ENCODE measurements at places on chromosomes 6 and 20.

GRCh38 chr20:19260412-19261090 lies 48.1 kb downstream of the SLC24A3 start:
- no peak for DNase-seq

DNA sequence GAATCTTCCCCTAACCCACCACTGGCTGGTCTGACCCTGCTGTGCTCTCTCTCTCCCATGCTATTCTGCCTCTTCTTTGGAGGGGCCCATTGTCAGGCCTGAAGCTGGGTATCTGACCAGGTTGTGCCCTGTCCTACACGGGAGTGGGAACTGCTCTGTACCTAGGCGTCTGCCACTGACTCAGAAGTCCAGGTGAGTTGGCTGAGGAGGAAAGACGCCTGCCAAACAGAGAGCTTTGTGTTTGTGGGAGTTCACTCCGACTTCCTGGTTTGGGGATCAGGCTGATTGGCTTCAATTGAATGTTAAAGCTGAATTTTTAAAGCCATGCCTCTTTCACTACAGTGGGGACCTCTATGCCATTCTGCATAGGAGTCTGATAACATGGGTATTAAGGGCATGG lies 136.0 kb downstream of the CCDC170 start:
- no peak for DNase-seq

DNA sequence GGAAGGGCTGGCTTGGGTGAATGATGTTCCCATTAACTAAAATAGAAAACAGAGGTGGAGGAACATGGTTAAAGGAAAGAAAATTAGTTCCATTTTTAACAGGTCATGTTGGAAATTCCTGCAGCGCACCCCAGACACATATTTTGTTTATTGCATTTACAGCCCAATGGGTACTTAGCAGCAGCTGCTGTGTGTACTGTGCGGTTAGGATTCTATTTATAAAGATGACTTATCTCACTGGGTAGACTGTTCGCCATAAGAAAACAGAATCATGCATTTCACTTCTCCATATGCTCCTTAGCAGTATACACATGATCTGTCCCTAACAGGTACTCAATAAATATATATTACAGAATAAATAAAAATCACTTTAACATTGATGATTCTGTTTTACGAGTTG lies 135.8 kb downstream of the SLC35F1 start:
- DNase-seq: no peak

DNA sequence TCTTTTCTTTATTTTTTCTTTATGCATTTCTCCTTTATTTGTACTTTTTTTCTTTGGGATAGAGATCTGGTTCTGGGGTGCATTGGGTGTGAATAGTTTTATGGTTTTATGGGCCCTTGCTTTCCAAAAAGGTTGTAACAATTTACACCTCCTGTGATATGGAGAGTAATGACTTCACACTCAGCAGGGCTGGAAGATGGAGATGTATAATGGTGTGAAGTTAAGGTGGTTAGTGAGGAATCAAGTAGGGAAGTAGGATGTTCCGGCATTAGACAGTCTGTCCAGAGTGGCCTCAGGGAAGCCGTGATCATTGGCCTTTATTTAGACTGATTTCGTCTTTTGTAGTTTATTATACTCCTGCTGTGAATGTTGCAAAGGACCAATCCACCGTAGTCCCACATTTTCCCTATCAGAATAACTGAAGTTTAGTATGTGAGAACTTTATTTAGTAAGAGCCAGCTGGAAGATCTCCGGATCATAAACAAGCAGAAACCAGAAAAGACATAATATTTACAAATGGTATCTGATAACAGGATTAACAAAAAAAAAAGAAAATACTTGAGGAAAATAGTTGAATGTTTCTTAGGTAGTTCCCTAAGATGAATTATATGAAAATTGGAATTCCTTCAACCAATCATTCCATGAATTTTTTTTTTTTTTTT lies 255.5 kb downstream of the TBC1D7 start:
- DNase-seq: no peak

GRCh38 chr20:32575227-32575581 lies 9.9 kb downstream of the NOL4L start:
- no peak for DNase-seq

DNA sequence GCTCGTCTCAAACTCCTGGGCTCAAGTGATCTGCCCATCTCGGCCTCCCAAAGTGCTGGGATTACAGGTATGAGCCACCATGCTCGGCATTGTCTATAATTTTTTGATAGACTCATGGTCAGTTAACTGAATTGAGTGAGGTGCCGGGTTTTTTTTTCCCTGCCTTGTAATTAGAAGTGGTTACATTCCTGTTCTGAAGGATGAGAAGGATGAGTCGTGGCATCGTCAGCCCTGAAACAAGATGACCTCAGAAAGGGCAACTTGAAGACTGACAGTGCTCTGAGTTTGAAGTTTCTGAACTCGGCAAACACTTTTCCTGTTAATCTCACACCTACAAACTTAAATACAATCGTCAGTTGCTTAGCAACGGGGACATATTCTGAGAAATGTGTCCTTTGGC lies 158.7 kb upstream of the PDE10A start:
- no peak for DNase-seq

GRCh38 chr6:160766989-160767646 lies 65.1 kb downstream of the PLG start:
- peak; percentile 47 for DNase-seq

DNA sequence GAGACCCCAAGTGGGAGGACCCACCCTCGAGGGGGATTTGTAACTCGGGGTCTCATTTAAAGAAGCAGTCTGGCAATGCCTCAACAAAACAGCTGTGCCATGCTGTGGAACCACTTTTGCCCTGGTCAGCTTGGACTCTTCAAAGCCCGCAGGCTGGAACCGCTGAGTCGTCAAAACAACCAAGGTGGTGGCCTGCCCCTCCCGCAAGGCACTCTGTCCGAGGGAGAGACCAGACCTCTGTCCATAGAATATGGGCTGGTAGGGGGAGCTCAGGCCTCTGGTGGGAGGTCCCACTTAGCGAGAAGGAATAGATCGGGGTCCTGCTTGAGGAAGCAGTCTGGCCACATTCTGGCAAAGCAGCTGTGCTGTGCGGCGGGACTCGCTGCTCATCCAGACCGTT lies 208.1 kb downstream of the BCKDHB start:
- no peak for DNase-seq

DNA sequence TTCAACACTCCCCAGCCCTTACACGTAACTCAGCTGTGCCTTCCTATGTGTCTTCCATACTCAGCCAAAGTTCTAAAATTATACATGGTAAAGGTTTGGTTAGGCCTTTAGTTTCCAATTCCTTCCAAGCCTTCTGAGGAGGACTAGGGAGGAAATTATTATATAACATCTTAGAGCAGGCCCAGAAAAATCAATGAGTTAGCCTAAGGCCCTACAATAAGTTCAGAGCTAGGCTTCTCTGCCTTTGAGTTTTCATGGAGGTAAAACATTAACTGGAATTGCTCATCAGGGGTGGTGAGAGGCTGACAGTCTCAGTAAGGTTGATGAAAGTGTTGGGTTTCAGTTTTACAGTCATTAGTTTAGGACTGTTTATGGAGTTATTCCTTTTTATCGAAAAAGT lies 286.0 kb downstream of the ADGB start:
- no peak for DNase-seq

DNA sequence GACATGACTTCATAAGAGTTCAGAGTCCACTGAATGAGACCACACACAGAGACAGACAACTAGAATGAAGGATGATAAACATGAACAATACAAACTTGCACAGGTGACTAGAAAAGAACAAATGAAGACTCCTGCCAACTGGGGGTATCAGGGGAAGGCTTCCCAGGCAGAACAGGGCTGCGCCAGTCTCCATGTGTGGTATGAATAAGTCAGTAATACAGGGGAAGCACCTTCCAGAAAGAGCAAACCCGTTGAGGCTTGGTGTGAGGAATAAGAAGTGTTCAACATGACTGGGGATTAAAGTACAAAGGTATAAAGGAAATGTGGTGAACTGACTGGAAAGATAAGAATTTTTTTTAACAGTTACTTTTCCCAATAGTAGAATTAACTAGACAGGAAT lies 3.7 kb upstream of the SLC17A2 start:
- DNase-seq: no peak

- no peak for DNase-seq
Measured at GRCh38 chr6:3414327-3415081, 42.3 kb downstream of the SLC22A23 start.

- DNase-seq: no peak
Measured at GRCh38 chr6:133404728-133405127, 163.6 kb downstream of the EYA4 start.

- DNase-seq: no peak
Measured at GRCh38 chr6:20647585-20647984, 113.3 kb downstream of the CDKAL1 start.

GRCh38 chr6:7401075-7401474 lies 11.5 kb downstream of the RIOK1 start:
- DNase-seq: no peak

DNA sequence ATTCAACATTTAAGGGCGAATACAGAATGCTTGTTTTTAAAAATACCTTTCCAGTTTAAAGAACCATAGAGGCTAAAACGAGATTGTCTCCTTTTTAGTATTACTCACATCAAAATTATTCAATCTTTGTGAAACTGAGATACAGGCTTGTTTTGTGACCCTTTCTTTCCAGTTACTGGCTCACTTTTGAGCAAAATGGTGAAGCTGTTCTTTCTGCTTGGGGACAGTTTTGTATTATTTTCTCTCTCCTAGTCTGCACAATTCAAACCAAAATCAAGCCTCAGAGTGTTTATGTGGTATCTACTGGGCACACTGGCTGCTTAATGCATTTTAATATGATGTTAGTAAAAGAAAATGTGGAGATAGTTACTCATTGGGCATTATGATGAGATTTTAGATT lies 36.5 kb downstream of the HIVEP1 start:
- no peak for DNase-seq

DNA sequence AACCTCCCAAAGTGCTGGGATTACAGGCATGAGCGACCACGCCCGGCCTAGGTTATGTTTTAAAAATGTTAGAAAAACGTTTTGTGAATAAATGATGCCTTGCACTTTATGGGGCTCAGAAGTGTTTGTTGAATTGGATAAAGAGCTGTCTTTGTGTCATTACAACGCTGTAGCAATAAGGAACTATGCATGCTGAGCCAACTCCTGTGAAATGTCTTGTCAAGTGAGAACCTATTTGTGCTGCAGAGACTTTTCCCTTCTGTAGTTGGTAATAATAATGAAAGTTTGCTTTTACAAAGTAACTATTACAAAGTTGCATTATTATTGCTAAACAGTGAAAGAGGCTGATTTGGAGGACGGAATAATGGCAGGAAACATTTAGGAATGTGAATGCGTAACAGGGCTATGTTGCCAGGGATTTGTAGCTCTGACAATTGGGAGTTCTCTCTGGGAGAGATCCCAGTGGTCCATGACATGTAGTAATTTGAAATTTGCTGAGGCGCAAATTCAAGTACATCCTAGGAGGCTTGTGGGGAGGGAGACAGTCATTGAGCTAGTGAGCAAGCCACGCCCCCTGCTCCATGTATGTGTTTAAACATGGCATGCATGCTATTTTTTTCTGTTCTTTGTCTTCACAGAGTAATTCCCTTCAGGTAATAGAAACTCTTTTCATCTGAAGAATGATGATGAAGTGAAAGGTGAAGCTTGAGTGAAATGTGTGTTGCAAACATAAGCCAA lies 16.8 kb upstream of the BICRAL start:
- no peak for DNase-seq

- no peak for DNase-seq
Measured at GRCh38 chr6:156752666-156753301, 24.4 kb upstream of the ARID1B start.

DNA sequence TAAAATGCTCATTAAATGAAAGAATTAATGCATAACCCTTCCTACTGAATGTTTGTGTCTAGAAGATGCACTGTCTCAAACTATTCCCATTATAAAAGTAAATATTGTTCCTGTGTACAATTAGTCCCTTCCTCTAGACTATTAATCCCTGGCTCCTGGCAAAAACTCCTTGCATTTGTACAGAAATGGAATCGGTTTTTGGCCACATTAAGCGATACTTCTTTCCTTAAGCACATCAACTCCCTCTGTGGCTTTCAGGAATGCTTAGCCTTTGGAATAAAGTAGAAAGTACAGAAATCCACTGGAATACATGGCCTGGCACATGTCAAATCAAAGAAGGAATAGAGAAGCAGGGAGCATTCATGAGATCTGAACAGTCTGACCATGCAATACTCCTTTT lies 179.8 kb downstream of the GMPR start:
- no peak for DNase-seq

GRCh38 chr20:57476084-57476526 lies 48.8 kb downstream of the CTCFL start:
- no peak for DNase-seq

DNA sequence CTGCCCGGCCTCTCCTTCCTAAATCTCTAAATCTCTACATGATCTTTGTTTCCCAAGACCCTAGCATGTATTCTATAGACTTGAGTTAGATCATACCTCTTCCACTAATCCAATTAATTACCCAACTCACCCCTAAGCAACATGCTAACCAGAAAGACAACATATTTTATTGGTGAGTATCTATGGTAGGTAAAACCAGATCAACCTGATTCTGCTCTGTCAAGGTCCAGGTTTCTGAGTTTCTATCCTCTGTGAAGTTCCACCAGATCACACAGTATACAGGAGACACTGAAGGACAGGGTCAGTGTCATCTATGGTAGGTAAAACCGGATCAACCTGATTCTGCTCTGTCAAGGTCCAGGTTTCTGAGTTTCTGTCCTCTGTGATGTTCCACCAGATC lies 363.2 kb upstream of the MARCKS start:
- no peak for DNase-seq

DNA sequence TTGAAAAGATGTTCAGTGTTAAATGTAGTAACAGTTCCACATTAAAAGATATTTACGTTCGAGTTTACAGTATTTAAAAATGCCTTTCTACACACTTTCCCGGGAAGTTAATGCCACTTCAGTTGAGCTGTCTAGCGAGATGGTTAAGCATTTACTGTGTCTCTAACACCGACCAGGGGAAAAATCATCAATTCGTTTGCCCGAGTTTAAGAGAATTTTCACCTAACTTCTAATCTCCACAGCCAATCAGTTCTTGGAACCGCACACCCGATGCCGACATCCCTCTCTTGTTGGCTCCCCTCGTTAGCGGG lies 58.2 kb downstream of the FAM217A start:
- no peak for DNase-seq

- no peak for DNase-seq
Measured at GRCh38 chr6:38688579-38689087, 14.3 kb downstream of the GLO1 start.

DNA sequence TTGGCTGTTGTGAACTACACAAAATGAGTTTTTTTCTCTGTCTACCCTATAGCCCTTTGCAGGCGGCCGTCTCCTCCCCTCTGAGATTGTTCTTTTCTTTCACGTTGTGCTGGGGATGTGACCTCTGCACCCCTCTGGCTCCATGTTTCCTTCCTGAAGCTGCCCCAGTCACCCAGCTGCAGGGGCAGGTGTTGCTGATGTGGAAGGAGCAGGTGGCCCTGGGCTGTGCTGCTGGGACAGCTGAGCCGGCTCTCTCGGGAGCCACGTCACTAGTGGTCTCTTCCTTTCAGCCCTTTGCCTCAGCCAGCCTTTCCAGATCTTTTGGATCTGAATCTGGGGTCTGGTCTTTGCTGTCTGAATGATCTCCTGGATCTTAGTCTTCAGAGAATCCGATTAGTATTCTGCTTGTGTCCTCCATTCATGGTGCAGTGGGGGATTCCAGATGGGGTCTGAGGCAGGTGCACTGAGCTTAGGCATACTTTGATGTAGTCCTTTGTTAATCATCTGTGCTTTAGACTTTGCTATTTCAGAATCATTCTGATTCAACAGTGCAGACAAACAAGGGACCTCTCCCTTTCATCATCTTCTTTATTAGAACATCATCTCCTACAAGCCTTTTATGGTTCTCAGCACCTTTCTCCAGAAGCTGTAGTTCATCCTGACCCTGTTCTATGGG lies 31.4 kb downstream of the TMEM181 start:
- DNase-seq: no peak
